Stimulated activated CD8-positive, alpha-beta memory T cell treated with anti-CD3 and anti-CD28 coated beads, Interleukin-7, amount 100 ng/mL, for 48 hours (primary cell): ENCODE measurements at places on chromosomes 3 and 15.

DNA sequence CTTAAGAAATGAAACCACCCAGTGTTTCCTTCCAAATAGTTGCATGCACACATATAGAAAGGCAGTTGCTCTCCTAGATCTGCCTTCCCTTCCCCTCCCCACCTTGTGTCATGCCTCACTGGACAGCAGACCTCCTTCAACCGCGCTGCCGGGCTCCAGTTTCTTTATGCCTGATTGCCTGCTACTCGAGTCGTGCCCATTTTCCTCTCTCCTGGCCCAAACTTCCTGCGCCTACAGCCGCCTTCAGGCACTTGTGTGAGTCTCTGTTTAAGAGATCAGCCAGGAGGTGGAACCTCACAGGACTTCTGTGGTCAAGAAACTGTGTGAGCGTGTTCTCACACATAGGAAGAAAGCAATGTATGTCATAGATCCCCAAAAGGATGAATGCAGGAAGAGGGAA lies 8.8 kb upstream of the FAM107A start:
- DNase-seq, result no peak

GRCh38 chr15:66849393-66849745 lies 147.3 kb downstream of the SMAD6 start:
- DNase-seq, result no peak

DNA sequence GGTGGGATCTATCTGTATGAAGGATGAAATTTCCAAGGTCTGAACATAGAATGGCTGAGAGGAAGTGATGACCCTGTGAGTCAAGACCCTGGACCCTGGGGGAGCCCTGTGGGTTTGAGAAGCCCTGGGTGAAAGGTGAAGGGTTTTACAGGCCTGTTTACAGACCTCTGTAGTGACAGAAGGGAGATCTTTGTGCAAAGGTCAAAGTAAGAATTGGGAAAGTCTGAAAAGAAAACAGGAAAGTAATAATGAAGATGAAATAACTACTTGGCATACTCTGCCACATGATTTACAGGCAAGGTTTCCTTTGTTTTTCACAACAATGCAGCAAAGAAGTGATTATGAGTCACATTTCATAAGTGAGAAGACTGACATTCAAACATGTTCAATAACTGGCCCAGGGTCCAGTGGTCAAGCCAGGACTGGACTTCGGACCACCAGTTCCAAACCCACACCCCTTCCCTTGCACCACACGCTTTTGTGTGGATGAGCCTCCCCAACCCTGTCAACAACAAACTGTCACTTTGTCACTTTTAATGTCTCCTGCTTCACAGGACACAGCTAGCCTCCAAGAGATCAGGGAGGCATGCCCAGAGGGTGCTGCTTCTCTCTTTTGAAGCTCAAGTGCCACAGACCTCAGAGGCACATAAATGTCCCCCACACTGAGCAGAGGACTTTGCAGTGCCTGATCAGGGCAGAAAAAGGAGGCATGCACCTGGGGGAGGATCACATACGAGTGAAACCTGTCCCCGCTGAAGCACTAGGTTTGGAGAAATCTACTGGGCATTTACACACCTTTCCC lies 21.5 kb downstream of the CD86 start:
- DNase-seq, result no peak

GRCh38 chr15:48352474-48353072 lies 21.3 kb downstream of the DUT start:
- DNase-seq, result no peak

DNA sequence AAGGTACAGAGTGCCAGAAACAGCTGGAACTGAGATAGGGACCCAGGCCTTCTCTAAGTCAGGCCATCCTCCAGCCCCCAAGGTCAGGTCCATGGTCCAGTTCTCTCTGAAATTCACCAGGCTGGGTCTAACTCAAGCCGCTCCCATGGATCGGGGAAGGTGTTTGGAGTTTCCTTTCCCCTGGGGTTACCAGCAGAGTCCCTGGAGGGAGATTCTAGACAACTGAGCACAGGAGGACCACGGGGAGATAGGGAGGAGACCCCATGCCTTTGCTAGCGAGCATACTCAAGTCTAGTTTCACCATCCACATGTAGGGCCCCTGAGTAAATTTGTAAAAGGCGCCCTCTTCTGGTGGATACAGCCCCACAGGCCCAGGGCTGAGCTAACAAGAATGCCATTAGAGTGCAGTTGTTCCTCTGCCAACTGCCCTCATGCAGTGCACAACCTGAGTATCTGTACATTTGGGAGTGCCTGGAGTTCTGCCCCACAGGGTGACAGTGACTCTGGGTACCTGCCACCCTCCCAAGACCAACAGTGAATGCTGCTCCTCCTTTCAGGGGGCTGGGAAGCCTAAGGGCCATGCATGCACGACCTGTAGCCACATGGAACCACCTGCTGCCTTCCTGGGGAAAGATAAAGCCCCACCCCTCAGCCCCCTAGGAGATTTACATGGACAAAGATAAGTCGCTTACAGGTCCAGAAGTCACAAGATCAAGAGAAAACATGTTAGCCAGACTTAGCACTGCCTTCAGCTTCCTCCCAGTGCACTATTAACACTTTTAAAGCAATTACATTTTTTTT lies 89.0 kb downstream of the IQSEC1 start:
- no peak for DNase-seq

DNA sequence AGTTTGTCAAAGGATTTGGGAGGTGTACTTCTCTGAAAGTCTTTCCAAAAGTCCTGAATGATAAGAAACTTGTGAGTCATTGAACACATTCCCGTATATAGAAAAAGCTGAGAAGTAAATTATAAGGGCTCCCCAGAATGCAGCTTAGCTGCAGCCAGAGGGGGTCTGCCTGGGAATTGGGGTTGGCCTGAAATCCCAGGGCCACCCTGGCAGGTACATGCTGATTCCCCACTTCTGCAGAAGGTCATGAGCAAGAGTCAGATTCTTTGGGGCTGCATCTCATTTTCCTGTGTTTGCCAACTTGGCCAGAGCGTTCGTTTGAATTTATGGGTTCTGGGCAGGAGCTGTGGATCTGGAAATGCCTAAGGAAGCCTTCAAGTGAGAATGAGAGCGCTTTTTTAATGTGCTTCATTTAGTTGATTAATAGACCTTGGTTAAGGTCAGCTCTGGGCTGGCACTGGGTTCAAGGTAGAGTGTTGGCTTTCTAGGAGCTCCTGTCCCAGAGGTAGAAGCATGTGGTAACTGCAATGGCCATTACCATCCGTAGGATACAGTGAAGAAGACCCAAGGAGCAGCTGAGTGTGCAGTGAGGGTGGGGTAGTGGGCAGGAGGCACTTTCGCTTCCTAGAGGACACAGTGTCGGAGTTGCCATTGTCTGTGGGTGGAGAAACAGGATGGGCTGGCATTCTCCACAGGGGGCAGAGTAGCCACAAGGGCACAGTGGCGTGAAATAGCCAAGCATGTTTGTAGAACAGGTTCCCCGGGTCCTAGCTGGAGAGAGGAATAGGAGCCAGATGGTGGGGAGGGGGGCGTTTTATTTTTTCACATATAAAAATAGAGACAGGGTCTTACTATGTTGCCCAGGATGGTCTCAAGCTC lies 3.2 kb downstream of the SLC6A6 start:
- no peak for DNase-seq

DNA sequence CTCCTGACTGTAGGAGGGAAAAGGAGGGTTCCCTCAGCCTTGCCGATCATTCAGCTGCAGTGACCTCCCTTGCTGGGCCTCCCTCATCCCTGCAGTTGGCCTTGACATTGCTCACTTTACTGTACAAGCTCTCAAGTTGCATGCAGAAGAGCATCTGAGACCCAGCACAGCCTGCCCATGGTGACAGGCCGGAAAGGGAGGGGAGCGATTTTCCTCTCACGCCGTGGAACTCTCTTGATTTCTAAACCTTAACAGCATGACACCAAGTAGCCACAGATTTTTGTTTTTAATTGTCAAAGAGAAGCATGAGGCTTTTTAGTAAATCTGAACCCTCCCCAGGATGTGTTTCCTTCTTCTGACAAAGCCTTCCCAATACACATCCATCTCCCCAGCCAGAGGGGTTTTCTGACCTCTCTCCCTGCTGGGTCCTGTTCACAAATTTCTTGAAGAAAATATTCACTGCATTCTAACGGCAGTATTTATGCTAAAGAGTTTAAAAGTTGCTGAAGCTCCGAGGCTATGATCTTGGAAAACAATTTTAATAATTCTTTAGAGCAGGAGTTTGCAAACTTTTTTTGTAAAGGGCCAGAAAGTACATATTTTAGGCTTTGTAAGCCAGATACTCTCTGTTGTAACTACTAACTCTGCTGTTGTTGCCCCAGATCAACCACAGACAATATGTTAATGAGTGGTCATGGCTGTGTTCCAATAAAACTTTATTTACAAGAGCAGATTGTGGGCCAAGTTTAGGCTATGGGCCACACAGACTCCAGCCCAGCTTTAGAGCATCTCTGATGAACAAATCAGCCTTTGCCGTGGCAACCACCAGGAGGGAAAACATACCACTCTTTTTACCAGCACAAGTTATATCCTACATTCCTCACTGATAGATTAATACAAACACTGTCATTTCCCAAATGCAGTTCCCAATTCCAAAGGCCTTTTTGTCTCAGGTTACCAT lies 34.8 kb downstream of the LMCD1 start:
- DNase-seq, result no peak
